Fibroblast of the conjunctiva (primary cell): ENCODE measurements at places on chromosomes 3 and 15.
A peak's percentile ranks its signal among the peaks of the same experiment; 100 is the strongest.

- DNase-seq = no peak
Measured at GRCh38 chr3:112032098-112032731, 2.3 kb upstream of the TMPRSS7 start.

GRCh38 chr3:66661628-66662027, 160.8 kb upstream of the LRIG1 start:
- DNase-seq = no peak

- no peak for DNase-seq
Measured at GRCh38 chr15:81491414-81492096, 117.5 kb upstream of the TMC3 start.

DNA sequence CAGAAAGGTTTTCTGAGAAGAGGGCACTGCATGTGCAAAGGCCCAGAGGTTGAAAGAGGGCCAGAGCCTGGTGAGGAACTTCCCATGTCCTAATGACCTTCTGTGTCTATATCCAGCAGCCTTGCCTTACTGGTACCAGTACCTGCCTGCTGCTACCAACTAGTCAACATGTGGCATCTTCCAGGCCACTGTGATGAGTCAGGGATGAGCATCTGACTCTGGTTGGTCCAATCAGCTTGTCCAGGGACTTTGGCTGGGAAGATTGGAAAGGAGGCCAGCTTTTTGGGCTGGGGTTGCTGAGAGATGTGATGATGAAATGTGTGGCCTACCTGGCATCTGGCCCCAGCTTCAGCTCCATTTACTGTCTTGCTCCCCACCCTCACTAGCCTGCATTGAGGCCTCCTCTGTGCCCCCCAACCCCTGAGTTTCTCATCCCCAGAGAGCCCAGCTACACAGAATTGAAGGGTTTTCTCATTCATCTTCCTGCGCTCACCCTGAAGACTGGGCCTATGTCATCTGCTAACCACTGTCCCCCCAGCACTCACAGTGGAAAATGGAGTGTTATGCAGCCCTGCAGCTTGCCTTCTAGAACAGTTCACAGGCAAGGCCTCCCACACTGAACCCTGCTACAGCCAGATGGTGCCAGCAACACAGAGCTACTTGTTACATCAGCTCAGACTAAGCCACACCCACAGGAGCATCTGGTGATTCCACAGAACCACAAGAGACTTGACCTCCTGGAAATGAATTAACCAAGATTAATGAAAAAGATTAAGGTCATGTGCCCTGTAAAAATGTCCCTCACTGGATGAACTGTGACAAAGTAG, 1.3 kb upstream of the TWF2 start:
- DNase-seq = peak; percentile 99
